ENCODE measurements at places on chromosomes 11 and 22. TPM values are rescaled to one million over a fixed set of nuclear protein-coding genes. Genes with fewer than 3 reads are reported as not detected.

DNA sequence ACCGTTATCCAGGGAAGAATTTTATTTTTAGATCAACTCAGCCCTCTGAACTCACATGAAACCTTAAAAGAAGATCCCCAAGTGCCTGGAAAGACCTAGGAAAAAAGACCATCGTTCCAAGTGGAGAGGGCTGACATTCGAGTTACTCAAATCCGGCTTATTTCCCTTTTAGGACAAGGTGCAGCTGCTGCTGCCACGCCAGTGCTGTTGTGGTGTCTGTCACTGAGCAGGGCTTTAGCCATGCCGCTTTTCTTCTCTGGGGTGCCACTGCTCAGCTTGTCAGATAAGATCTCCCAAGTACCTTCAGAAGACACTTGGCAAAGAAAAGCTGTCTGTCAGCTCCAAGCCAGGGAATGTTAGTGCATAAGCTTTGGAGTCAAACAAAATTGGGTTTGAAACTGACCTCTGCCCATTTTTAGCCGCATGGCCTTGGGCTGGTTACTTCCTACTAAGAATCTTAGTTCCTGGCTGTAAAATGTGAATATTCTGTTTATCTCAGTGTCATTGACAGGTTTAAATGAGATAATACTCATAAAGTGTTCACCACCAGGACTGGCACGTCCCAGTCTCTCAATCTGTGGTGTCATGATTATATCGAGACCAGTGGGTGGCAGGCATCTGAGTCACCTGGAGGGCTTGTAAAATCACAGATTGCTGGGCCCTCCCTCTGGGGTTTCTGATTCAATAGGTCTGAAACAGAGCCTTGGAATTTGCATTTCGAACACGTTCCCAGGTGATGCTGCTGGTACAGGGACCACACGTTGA lies 117.5 kb downstream of the PKNOX2 start:
- DNase-seq: no peak

- no peak for DNase-seq
Observed at GRCh38 chr11:116257092-116257491, 515.7 kb downstream of the BUD13 start.

GRCh38 chr22:39248254-39248653 lies 3.5 kb upstream of the PDGFB start:
- DNase-seq: no peak

Gene LYVE1
- 36.1 TPM for total RNA-seq

Gene FBLN1
- 1,145 TPM for total RNA-seq

Gene CCDC81
- total RNA-seq: 0.78 TPM

DNA sequence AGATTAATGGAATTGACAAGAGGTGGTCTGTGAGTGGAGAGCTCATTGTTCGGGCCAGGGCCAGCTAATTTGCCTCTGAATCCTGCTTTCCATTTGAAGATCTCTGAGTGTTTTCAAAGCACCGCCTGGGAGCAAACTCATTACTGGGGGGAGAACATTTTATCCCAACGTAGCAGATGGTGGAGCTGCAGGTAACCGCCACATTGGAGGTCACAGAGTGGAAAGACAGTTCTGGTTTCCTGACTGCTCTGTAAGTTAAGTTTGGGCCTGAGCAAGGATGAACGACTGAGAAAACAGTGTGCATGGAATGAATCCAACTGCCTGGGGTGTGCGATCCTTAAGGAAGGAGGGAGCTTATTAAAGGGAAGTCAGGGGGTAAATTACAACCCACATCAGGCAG lies 30.5 kb downstream of the LMO2 start:
- DNase-seq: no peak

Gene CST6
- not detected for total RNA-seq

- no peak for DNase-seq
Observed at GRCh38 chr11:68525930-68526329, 65.4 kb downstream of the PPP6R3 start.

Gene TCN2
- total RNA-seq: 48.6 TPM

Gene ZNF70
- 7.4 TPM for total RNA-seq

GRCh38 chr11:126607776-126608541 lies 252.5 kb downstream of the ST3GAL4 start:
- no peak for DNase-seq

GRCh38 chr11:14773755-14774154 lies 118.3 kb downstream of the CYP2R1 start:
- DNase-seq: no peak

DNA sequence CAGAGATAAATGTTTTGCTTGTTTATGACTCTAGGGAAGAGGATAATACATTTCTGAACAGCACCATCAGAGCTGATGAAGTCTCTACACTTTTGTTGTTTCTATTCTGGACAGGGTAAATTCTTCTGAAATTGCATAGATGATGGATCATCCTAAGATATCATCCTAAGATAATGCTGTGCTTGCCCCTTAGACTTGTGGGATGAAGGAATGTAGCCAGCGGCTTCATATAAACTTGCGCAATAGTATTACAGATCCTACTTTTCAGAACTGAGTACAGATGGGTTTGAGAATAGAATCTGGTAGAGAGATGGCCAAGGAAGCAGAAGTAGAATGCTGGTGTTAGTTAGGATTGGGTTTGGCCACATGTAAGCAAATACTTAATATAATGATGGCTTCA lies 61.0 kb downstream of the NCAM1 start:
- no peak for DNase-seq

DNA sequence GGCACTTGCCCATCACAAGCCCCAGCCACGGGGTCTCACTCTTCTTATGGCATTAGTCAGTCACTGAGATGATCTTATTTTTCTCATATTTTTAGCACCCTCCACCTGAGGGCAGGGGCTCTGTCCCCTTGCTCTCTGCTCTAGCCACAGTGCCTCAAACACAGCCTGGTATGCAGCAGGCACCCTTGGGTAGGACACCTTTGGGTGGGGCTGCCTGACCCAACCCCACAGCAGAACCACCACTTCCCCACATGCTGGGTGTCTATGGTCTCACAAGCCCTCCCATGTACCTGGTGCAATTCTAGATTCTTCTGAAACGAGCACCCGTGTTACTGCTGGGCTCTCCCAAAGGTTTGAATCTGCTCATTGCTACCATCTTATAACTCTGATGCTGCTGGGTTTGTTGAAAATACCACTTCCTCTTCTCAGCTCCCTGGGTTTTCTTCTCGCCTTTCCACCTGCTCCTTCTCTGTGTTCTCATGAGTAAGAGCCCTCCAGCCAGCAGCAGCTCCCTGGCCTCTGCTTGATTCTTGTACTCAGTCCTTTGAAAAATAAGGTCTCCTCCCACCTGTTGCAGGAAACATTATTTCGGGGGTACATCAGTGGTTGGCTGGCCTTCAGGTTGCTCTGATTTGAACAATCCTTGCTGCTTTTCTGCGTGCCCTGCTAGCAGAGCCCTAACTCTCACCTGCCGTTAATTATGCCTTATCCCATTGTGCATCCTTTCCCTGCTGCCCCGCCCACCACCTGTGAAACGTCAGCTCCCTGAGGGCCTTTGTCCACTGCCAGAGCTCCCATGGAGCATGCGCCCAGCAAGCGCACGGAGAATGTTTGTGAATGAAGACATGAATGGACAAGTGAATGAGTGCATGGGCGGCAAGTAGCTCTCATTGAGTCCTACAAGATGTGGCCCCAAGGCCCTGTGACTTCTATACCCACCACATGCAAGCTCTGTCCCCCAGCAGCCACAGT lies 1181.6 kb downstream of the TBC1D22A start:
- DNase-seq: no peak

- DNase-seq: no peak
Observed at GRCh38 chr11:43904742-43905535, 24.3 kb downstream of the ALKBH3 start.

Gene ALDH3B1
- 92.1 TPM for total RNA-seq

Gene ZNF215
- 0.63 TPM for total RNA-seq

Gene DDTL
- total RNA-seq: 3.3 TPM

Gene SMIM35
- not detected for total RNA-seq

DNA sequence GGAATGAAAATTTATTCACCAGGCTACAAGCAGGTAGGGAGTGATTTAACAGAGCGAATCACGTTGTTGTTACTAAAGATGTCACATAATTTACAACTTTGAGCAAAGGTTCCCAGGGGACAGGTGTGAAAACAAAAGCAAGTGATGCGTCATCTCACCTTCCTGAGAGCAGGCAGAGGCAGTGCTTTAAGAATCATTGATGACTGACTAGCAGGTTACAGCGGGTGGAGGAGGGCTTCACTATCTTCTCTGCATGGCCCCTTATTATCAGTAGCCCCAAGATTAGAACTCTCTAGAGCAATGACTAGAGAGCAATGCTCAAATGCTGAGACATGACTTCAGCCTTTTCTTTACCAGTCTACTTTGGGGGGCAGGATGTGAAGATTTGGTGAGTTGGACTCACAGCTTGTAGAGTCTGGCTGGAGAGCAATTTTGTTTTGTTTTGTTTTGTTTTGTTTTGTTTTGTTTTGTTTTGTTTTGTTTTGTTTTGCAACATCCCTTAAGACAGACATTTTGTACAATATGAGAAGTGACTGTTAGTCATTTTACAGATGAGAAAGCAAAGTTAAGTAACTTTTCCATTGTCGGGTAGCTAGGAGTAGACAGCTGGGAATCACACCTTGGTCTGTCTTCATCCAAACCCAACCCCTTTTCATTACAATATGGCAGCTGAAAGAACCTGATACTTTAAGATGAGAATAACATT lies 84.8 kb downstream of the SLC1A2 start:
- DNase-seq: no peak

GRCh38 chr11:129702410-129703398 lies 112.9 kb upstream of the TMEM45B start:
- no peak for DNase-seq

GRCh38 chr11:29679996-29680395 lies 336.8 kb downstream of the KCNA4 start:
- no peak for DNase-seq

GRCh38 chr11:33303541-33303940 lies 46.4 kb downstream of the HIPK3 start:
- no peak for DNase-seq

DNA sequence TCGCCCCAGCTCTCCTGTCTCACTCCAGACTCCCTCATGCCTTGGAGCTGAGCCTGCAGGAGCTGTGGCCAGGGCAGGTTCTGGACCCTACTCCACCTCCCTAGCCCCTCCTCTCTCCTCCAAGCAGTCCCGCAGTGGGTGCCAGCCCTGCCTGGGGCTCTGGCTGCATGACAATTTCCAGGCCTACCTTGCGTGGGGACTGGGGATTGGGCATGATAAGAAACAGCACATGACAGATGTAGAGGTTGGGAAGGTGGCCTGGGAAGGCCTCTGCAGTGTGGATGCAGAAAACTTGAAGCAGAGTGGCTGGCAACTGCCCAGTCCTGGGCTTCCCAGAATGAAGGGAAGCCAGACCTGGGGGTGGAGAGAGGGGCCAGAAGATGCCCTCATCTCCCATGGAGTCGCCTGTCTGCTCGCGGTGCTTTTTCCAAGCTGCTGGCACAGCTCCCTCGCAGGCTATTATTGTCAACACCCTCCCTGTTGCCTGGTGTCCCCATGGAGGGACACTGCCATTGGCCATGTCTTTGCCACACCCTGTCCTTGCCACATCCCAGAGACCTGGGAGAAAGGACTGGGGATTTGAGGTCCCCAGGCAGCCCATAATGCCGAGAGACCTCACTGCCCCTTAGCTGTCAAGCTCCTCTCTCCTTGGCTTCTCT lies 48.9 kb upstream of the CDON start:
- no peak for DNase-seq

Measured in tibial nerve (tissue), 4 donors.